ENCODE measurements at places on chromosomes 3 and 15. TPM values are rescaled to one million over a fixed set of nuclear protein-coding genes. Genes with fewer than 3 reads are reported as not detected.
A peak's percentile ranks its signal among the peaks of the same experiment; 100 is the strongest.

GRCh38 chr15:57589754-57590153, 1.9 kb upstream of the MYZAP start:
- ATAC-seq: no peak

GRCh38 chr3:38549957-38550840, 54.1 kb downstream of the EXOG start:
- no peak for ATAC-seq

Gene SAMD7
- total RNA-seq: not detected

DNA sequence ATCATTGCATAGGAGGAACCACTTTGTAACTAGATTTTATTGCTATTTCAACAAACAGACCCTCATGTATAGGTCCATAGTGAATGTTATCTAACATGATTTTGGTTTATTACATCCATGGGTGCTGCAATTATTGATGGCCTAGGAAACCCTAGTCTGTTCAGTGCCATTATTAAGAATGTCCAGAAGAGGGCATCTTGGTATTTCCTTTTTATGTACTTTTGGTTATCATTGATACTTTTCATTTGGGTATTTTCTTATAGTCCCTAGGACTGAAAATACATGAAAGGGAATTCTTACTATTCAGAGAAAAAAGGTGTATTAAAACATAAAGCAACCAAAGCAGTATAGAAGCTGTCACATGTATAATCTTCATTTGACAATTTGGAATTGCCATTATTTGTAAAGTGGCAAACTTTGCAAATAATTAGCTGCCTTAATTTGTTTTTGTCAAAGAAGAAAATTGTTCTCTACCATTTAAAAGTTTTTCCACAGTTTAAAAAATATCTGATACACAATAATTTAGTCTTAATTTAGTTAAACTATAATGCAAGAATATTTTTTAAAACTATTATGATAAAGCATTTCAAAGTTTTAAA, 48.7 kb downstream of the CNOT10 start:
- ATAC-seq: no peak

GRCh38 chr15:60179786-60180391, 175.8 kb downstream of the FOXB1 start:
- no peak for ATAC-seq

Gene MESP1
- total RNA-seq: 2.0 TPM

Gene BOC
- 64.1 TPM for total RNA-seq

Gene ALG1L2
- total RNA-seq: not detected

Gene TERC
- 97.1 TPM for total RNA-seq

Gene CORO2B
- total RNA-seq: 9.1 TPM

Gene RFTN1
- 39.7 TPM for total RNA-seq

Gene MFGE8
- 503 TPM for total RNA-seq

Gene ANKUB1
- not detected for total RNA-seq

Gene FAM227B
- 8.9 TPM for total RNA-seq

- no peak for ATAC-seq
Measured at GRCh38 chr3:190556351-190556750, 42.5 kb downstream of the IL1RAP start.

DNA sequence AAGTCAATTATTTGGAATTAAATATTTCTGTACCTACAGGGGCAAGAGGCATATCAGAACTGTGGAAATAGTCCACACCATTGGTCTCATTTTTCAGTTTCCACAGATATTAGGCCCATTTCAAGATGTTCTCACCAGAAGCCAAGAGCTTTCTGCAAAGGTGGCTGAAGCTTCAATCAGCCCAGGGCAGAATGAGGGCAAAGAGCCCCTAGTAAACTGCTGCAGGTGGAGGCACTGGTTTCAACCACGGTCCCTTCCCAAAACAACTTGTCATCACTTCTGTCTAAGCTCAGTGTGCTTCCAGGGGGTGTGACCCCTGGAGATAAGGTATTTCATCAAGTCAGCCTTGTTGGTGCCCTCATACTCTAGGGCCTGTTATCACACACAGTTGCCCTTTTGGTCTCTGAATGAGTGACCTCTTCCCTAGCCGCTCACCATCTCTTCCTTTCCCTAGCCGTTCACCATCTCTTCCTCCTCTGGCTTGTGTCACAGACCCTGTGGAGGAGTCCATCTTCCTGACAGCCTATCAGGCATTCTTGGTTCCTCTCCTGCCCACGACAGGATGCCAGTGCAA, 21.2 kb downstream of the IL17RD start:
- no peak for ATAC-seq

Gene HDC
- total RNA-seq: 4.2 TPM

DNA sequence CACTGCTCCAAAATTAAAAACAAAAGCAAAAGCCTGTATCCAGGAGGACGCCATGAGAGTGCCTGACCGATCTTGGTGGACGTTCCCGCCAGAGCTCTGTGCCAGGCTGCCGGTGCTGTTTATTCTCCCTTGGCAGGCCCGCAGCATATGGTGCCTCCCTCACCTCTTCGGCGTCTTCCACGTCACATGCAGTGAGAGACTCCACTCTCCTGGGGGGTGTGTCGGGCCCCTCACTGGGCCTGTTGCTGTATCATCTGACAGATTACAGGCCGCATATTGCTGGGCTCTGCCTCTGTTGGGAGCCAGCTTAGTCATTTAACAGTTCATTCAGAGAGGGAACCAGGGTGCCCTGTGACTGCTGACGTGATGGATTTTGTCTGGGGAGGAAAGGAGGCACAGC, 86.4 kb upstream of the ARRDC4 start:
- no peak for ATAC-seq

Gene TNFSF10
- total RNA-seq: 32.3 TPM

Gene RABL3
- 29.2 TPM for total RNA-seq

GRCh38 chr15:33908406-33908805, 59.9 kb upstream of the CHRM5 start:
- no peak for ATAC-seq

- peak; percentile 54 for ATAC-seq
Measured at GRCh38 chr15:41231422-41232226, 556 bp downstream of the CHP1 start.

DNA sequence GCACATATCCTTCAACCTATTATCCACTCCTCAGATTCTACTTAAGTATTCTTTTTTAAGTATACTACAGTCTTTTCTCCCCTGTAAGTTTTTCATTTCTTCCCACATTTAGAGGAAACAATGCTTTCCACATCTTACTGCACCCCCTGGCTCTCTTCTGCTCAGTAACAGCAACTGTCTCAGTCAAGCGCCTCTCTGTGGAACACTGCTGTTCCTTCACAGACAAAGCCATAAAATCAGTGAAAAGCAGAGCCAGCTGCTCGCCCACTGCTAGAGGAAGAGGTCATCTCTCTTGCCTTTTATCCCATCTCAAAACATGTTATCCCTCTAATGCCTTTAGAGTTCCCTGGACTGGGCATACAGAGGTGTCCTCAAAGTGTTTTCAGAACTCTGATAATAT, 24.8 kb downstream of the SERP1 start:
- no peak for ATAC-seq

DNA sequence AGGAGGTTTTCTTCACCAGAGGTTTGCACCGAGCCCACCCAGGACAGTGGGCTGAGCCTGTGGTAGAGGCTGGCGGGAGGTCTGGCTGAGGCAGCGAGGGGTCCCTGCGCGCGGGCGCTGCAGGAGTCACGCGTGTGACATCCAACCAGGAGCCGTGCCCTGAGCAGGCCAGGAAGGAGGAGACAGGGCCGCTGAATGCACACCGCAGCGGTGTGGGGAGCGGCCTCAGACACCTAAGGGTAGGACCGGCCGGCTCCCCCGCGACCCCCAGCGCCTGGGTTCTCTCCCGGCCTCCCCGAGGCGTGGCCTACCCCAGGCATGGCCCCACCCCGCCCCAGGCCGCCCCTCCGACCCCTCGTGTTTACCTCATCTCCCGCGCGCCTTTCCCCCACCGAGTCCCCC, 412 bp downstream of the SLC41A3 start:
- peak; percentile 66 for ATAC-seq

- no peak for ATAC-seq
Measured at GRCh38 chr3:160842021-160843005, 86.3 kb downstream of the PPM1L start.

DNA sequence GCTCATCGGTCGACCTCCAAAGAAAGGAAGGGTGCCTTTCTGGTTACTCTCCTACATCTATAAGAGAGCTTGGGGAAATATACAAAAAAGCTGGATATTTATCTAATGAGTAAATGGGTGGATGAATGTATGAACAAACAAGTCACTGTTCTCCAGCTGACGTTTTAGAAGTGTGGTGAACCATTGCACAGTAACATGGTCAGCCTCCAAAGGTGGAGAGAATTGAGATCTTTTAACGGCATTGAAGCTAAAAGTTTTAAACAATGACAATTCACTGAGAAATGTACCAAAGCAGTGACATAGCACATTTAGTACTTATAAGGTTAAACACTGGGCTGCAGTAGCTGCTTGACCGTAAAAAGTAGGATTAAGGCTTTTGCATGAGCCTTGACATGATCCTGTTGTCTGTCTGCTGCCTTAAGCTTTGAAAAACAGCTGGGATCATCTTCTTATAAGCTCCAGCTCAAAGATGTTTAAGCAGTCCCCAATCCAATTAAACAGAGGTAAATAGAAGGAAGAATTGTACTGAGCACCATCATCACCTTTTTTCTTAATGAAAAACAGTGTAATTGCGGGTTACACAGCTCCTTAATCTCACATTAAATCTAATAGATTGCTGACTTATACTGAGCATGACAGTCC, 222.9 kb downstream of the WDR72 start:
- no peak for ATAC-seq

Gene SRGAP3
- total RNA-seq: 2.0 TPM

Gene GP5
- 0.31 TPM for total RNA-seq

Gene FAIM
- 20.8 TPM for total RNA-seq

DNA sequence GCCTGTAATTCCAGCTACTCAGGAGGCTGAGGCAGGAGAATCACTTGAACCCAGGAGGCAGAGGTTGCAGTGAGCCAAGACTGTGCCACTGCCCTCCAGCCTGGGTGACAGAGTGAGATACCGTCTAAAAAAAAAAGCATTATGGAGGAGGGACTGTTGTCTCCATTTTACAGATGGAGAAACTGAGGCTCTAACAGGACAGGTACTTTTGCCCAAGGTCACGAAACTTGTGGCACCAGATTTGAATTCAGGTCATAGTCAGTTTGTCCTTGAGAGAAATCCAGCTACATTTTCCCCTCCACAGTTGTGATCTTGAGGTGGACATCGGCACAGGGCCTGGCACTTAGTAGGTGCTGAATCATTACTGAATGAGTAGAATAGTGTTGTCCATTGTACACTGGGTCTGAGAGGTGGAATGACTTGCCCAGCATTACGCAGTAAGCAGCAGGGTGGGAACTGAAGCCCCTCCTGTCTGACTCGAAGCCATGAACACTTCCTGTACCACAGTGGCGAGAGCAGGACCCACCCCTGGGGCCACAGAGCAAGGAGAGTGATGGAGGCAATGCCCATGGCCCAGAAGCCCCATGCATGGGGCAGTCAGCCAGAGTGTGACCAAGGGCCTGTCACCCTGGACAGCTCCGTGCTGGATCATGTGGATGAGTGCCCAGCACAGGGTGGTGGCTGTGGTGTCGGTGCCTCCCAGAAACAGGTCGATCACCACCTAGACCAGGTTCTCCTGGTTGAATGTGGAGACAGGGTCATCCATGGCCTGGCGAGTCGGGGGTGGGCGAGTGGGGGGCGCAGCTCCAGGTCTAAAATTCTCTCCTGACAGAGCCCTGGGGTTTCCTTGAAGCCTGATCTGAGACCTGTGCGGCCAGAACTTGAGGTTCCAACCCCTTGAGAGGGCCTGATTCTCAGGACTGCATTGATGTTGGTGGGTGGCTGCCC, 20.4 kb upstream of the PARL start:
- ATAC-seq: no peak

Gene ZBBX
- not detected for total RNA-seq

Gene ROBO1
- total RNA-seq: 15.3 TPM

DNA sequence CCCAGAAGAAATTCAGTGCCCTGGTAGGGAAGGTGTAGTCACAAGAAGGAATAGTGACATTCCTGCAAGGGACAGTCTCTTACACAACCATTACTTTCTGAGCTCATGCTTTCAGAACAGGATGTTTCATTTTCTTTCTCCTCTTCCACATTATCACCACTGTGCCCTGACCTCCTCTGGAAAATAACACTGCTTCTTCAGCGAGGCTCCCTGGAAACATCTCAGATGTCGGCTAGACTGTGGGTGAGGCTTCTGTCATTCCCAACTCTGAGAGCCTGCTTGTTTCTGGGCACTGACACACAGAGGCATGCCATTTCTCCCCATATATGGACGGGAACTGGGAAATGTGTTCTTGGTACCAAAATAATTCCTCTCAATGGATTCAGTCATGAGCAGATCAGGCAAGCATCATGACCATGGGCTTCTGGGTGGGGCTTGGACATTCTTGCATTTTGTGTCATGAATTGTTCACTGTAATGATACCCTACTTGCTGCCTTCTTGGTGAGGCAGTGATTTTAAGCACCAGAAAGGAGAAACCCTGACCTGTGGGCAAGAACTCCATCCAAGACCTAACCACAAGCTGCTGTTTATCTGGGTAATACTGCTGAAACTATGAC, 14.3 kb upstream of the TNFAIP8L3 start:
- ATAC-seq: peak; percentile 58

Gene GOLGA8T
- not detected for total RNA-seq

Gene CCR5
- total RNA-seq: 0.23 TPM

GRCh38 chr3:77795013-77795412, 755.1 kb downstream of the ROBO2 start:
- ATAC-seq: no peak

GRCh38 chr3:180961087-180961486, 28.4 kb downstream of the DNAJC19 start:
- no peak for ATAC-seq

GRCh38 chr3:66036586-66037148, 2.1 kb downstream of the MAGI1 start:
- no peak for ATAC-seq

GRCh38 chr3:176579711-176580185, 617.5 kb downstream of the TBL1XR1 start:
- no peak for ATAC-seq

All from gastroesophageal sphincter (tissue), 4 donors.